ENCODE measurements at places on chromosomes 3 and 15. TPM values are rescaled to one million over a fixed set of nuclear protein-coding genes. Genes with fewer than 3 reads are reported as not detected.

Gene ACOX2
- total RNA-seq, result 0.10 TPM

Gene IMPG2
- total RNA-seq, result 0.99 TPM

- no peak for DNase-seq
Measured at GRCh38 chr3:169662843-169663160, 710 bp downstream of the MECOM start.

DNA sequence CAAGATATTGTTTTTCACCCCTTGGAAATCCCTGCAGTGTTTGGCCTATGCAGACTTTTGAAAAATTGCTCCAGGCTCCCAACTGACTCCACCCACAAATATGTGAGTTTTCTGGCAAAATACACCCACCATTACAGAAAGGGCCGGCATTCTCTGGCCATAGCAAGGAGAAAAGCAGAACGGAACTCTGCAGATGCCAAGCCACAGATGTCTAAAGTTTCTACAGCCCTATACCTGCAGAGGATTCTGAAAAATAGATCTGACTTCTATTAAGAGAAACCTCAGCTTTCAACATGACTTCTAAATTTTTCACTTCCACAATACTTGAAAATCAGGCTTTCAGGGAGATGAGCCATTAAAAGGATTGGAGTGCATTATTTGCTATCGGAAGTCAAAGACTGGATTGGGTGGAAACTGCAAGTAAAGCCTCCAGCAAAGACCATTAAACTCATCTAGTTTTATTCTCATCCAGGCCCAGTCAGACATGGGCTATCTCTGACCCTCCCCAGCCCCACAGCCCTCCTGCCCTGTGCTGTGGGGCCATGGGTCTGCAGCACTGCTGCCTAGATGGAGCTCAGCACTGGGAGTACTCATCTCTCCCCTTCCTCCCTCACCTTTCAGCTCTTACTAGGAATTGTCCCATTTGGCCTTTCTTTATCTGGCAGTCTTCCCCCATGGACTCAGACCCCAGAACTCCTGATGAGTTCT, 243.1 kb upstream of the GOLGA6L4 start:
- DNase-seq, result no peak

DNA sequence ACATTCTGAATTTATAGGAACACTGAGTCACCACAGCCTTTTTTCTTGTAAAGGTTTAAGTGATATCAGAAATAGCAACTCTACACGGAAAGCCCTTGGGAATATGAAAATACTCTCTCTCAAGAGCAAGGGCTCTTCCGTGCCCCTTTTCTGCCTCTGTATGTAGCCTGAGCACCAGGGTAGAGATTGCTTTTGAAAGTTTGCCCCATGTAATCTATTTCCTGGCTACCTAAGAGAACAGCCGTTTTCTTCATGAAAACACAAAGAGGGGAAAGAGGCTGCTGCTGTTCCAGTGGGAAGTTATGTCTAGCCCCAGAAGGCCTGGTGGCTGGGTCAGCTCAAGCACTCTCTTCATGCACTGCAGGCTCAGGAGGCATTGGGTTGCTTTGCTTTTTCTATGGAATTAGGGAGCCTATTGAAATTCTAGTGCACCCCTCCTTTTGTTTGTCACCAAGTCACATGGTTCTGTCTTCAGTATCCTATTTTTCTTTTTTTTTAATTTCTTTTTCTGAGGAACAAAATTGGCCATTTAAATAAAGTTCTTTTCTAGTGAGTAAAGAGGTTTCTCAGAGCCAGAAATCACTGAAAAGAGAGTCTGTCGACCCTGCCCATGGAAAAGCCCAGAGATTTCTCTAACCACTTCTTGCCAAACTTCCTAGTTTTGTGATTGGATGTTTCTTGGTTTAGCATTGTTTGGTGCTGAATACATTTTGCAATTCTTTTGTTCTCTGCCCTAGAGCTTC, 39.5 kb downstream of the TIGIT start:
- DNase-seq, result no peak

DNA sequence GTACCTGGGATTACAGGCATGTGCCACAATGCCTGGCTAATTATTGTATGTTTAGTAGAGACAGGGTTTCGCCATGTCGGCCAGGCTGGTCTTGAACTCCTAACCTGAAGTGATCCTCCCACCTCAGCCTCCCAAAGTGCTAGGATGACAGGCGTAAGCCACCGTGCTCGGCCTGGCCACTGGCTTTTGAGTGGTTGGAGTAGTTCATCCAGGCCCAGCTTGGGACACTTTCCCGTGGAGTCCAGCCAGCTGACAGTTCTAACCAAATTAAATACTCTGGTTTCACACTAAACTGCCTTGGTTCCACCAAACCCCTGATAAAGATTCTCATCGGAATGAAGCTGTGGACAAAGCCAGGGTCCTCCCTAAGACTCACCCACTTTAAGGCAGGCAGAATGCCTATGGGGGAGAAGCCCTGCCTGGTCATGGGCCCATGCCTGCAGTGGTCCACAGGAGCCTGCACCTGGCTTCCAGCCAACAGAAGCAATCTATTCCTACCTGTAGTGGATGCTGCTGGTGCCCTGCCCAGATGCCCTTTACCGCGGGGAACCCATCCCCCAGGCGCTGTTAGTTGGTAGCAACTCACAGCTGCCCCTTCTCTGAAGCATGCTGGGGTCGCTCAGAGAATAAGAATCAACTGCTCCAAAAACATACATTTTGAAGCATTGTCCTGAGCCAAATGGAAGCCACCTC, 5.2 kb upstream of the SLC28A1 start:
- no peak for DNase-seq
